ENCODE measurements at places on chromosomes 5 and 9. TPM values are rescaled to one million over a fixed set of nuclear protein-coding genes. Genes with fewer than 3 reads are reported as not detected.

DNA sequence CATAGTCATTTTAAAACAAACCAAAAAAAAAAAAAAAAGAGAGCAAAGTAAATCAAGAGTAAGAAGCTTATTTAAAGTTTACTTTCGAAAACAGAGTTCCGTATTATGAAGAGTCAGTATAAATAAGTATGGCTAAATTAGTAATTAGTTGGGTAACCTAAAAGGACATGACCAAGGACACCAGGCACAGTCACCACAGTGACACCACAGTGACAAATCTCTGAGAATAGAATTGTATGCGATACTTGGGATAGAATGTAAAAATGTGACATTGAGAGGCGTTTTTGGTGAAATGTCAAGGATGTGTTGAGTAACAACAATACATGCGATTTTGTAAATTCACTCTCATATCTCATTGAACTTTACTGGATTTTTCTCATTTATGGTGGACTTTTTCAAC, 150.9 kb upstream of the SPEF2 start:
- no peak for DNase-seq

DNA sequence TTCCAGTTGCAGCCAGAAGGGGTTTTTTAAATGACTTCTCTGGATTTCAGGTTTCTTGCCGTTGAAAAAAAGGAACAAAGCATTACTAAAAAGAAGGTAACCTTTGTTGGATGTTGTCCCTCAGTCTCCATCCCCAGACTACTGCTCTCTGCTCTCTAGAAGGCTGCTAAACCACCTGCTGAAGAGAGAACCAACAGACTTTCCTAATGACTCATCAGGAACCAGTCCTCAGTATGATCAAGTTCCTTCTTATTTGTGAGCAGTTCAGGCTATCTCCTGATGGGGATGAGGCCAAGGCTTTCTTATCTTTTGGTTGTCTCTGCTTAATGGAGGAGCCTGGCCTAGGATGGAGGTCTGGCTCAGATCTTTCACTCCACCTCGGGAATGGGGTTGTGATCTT, 4.1 kb downstream of the KIF4B start:
- DNase-seq: no peak

- no peak for DNase-seq
Measured at GRCh38 chr9:121439711-121440664, 59.7 kb downstream of the GGTA1 start.

DNA sequence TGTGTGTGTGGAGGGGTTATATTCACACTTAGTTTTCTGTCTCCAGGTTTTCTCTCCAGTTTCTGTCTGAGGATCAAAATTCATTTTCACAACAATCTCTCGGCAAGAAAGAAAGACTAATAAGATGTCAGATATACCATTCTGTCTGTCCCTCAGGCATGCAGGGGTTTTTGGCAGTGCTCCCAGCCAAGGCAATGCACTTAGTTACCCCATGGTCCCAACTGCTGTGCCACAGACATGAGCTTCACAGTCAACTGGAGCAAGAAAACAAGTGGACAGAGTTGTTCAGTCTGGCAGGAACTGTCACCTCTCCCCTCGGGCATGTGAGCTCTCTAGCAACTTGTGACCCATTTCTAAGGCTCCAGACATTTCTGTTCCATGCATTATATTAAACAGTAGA, 101.7 kb upstream of the LHFPL2 start:
- no peak for DNase-seq

BTNL8 gene
- 0.13 TPM for total RNA-seq

DNA sequence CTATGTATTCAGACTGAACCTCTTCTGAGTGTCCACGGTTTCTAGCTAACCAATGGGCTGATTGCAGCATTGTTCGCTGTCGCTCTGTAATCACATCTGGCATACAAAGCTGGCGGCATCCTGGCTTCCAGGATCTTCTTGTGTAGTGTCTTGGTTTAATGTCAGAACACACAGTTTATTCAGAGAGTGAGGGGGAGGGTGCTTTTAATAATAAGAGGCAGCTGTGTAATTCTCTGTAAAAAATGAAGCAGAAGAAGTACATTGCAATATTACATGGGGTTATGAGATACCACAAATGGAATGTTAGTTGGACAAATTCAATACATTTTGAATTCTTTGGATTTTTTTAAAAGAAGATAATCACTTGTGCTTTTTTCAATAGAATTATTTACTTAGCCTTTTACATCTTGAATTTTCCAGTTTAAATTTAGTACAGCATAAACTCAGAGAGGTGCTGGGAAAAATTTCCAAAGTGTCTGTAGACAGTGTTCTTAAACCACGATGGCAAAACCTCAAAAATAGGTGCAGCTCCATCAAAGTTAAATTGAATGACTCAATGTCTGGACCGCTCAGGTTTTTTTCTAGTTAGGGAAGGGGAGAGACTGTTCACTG, 206.0 kb downstream of the PCSK1 start:
- DNase-seq: no peak

DNA sequence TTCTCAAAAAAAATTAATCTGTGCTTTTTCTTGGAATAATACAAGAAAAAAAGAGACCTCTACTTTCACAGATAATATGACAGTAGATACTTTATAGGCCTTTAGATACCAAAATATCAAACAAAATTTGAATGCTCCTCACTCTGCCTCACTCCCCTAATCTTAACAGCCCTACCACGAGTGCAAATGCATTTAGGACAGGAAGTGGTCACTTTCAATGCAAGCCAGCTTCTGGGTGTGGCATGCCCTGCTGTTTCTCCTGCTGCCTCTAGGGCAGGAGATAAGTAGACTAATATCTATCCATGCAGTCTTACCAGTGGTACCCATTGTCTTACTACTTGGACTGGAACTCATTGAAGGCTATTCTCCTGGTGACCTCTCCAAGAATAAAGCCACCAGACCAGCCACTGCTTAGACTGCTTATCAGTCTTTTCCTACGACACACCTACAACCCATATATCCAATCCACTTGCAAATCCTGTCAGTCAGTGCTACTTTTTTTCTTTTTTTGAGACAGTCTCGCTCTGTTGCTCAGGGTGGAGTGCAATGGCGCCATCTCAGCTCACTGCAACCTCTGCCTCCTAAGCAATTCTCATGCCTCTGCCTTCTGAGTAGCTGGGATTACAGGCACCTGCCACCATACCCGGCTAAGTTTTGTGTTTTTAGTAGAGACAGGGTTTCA, 23.0 kb downstream of the FRRS1L start:
- DNase-seq: no peak

SPATA31A3 gene
- not detected for total RNA-seq

- no peak for DNase-seq
Measured at GRCh38 chr5:62569470-62569869, 9.1 kb upstream of the LRRC70 start.

- DNase-seq: no peak
Measured at GRCh38 chr9:32942755-32943460, 58.5 kb downstream of the APTX start.

SLC45A2 gene
- under 0.01 TPM for total RNA-seq

EPB41L4A gene
- total RNA-seq: 27.6 TPM
